ENCODE measurements at places on chromosomes 16 and 17. TPM values are rescaled to one million over a fixed set of nuclear protein-coding genes. Genes with fewer than 3 reads are reported as not detected.

CCT6B gene
- total RNA-seq: 1.8 TPM

C1QL1 gene
- 0.58 TPM for total RNA-seq

RHOT2 gene
- 118 TPM for total RNA-seq

TPSB2 gene
- 18.6 TPM for total RNA-seq

COX6A2 gene
- not detected for total RNA-seq

PLA2G10 gene
- total RNA-seq: 56.7 TPM

HP gene
- not detected for total RNA-seq

CEP295NL gene
- total RNA-seq: 1.3 TPM

GAST gene
- total RNA-seq: not detected

CD7 gene
- total RNA-seq: 10.0 TPM

CTU2 gene
- total RNA-seq: 15.0 TPM

CMTM2 gene
- not detected for total RNA-seq

TMEM114 gene
- total RNA-seq: not detected

TNK1 gene
- total RNA-seq: 24.9 TPM

SLC16A6 gene
- 0.20 TPM for total RNA-seq

EDC4 gene
- 76.8 TPM for total RNA-seq

HOXB6 gene
- 39.3 TPM for total RNA-seq

GNG13 gene
- total RNA-seq: 0.53 TPM

PAQR4 gene
- total RNA-seq: 12.7 TPM

SLC38A8 gene
- not detected for total RNA-seq

TLCD3B gene
- total RNA-seq: not detected

C16orf96 gene
- total RNA-seq: 0.11 TPM

ANKFN1 gene
- 0.37 TPM for total RNA-seq

MYH1 gene
- not detected for total RNA-seq

ASGR1 gene
- total RNA-seq: 0.37 TPM

CCL1 gene
- total RNA-seq: not detected

CES4A gene
- total RNA-seq: 6.6 TPM

KRTAP9-4 gene
- total RNA-seq: not detected

GRIN2A gene
- 0.24 TPM for total RNA-seq

SOX15 gene
- total RNA-seq: 0.58 TPM

SLC6A2 gene
- total RNA-seq: not detected

ANKRD40CL gene
- total RNA-seq: 75.8 TPM

CIBAR2 gene
- not detected for total RNA-seq

MT1M gene
- total RNA-seq: 60.6 TPM

HSD3B7 gene
- 16.9 TPM for total RNA-seq

GGT6 gene
- 185 TPM for total RNA-seq

ODAD4 gene
- 0.12 TPM for total RNA-seq

GDPD3 gene
- 62.3 TPM for total RNA-seq

MT1X gene
- 29.5 TPM for total RNA-seq

KRTAP3-1 gene
- total RNA-seq: not detected

KCNH6 gene
- 0.58 TPM for total RNA-seq

CACNA1H gene
- total RNA-seq: 3.8 TPM

PRR35 gene
- not detected for total RNA-seq

GPR142 gene
- total RNA-seq: 0.31 TPM

TBC1D3G gene
- not detected for total RNA-seq

TEDC2 gene
- 1.3 TPM for total RNA-seq

CASKIN1 gene
- 0.15 TPM for total RNA-seq

CYGB gene
- total RNA-seq: 9.0 TPM

NLK gene
- 22.6 TPM for total RNA-seq

FAHD1 gene
- total RNA-seq: 66.9 TPM

TEKT5 gene
- total RNA-seq: 0.50 TPM

UTS2R gene
- not detected for total RNA-seq

Data from left colon (tissue), 2 donors.